ENCODE measurements at places on chromosomes 3 and 15.
A peak's percentile ranks its signal among the peaks of the same experiment; 100 is the strongest.

- no peak for DNase-seq
Observed at GRCh38 chr3:127038466-127038865, 55.6 kb downstream of the PLXNA1 start.

DNA sequence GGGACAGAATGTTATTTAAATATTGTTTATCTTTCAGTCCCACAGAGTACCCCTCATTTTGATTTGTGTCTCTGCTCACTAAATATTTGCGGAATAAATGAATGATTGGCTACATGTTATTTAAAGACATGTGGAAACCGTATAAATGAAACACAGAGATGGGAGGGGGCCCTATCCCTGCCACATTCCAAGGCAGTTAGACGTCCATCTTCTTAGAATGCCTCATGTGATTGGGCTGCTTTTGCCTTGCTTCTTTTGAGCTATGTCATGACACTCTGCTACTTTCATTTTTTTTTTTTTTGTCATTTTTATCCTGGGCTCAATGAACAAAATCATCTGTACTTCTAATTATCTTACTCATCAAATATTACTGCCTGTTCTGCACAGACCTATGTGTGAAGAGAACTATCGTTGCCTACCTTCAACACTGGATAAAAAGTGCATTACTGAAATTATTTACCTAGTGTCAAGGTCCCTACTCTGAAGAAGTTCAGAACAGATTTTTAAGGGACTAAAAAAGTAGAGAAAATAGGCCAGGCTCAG, 83.9 kb upstream of the FAM98B start:
- no peak for DNase-seq

- DNase-seq: no peak
Observed at GRCh38 chr15:37524601-37525000, 409.8 kb upstream of the TMCO5A start.

DNA sequence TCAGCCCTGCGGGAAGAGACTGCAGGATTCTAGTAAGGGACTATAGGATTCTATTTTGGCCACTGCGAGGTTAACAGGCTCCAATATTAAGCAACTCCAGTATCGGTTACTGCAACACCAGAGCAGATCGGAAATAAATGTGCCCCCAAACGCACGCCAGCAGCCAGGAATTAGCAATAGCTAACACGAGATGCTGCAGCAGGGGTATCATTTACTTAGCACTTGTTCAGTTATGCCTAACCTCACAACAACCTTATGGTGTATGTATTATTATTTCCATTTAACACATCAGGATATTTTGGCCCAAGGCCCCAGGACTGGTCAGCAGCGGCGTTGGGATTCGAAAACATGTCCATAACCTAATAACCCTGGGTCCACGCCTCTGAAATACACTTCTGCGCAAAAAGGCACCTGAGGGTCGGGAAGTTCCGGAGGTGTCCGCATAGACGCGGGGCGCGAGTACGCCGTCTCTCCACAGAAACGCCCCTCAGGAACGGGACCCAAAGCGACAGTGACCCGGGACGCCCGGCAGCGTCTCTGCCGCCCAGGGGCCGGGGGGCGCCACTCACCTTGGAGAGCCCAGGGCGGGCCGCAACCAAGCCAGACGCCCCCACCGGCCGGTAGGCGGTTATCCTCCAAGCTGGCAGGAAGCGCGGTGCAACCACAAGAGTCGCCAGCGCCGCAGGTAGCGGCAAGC, 681 bp downstream of the PIK3CB start:
- peak; percentile 41 for DNase-seq

GRCh38 chr15:92454555-92455105, 60.9 kb downstream of the ST8SIA2 start:
- DNase-seq: no peak

GRCh38 chr15:59917504-59918157, 86.5 kb upstream of the FOXB1 start:
- peak; percentile 67 for DNase-seq

DNA sequence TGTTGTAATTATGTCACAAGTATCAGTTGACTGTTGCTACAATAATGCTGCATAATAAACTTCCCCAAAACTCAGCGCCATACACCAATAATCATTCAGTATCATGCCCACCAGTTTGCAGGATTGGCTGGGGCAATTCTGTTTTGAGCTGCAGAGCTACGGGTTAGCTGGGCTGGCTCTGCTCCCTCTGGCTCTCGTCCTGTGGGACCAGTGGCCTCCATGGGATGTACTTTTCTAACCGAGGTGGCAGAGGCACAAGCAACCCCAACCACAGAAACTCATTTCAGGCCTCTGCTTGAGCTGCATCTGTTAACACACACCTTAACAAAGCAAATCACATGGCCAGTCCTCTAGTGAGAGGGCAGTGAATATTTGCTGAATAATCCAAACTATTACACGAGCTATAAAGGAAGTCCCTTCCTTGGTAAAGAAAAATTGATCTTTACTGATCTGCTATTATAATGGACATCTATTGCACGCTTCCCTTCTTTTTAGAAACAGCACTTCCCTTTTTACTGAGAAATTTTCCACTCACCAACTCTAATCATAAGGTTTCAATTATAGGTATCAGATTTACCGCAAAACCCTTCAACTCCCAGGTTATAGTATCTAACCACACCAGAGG, 10.9 kb upstream of the BCL2A1 start:
- no peak for DNase-seq

DNA sequence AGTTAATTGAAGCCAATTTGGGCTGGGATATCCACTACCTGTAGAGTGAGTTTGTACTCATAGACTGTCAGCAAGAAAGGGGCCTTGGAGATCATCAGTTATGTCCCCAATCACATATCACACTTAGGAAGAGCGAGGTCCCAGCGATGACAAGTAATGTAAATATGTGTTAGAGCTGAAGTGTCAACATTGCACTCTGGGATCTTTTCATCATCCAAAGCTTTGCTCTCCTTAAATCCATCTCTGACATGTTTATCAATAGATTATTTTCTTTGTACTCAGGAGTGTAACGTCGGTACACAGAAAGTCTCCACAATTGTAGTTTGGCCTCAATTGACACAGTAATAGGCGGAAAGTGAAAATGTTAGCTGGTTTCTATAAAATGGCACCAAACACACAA, 113.7 kb upstream of the TPRG1 start:
- DNase-seq: no peak

DNA sequence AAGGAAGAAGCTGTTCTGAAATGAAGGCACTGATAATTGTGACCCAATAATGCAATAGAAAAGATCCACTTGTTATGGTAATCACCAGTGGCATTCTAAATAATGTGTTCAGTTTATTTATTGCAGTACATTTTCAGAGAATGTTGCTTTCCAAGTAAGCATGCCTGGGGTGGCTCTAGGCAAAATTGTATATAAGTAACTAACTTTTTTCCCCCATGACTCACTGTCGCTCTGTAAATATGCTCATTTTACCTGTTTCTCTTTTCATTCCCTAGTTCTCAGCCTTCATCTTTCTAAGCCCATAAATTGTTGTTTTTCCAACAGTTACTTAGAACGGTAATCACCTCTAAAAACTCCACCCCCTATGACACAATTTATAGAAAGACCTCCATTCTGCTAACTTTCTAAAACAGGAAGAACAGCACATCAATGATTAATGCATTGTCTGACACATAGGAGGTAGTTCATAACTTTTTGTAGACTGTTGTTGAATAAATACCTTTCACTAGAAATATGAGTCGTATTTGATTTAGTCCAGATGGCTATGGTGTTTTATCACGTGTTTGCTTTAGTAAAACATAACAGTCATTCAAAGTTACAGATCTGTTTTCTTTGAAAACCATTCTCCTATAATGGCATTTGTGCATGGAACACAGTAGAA, 143.1 kb downstream of the LSAMP start:
- DNase-seq: no peak

DNA sequence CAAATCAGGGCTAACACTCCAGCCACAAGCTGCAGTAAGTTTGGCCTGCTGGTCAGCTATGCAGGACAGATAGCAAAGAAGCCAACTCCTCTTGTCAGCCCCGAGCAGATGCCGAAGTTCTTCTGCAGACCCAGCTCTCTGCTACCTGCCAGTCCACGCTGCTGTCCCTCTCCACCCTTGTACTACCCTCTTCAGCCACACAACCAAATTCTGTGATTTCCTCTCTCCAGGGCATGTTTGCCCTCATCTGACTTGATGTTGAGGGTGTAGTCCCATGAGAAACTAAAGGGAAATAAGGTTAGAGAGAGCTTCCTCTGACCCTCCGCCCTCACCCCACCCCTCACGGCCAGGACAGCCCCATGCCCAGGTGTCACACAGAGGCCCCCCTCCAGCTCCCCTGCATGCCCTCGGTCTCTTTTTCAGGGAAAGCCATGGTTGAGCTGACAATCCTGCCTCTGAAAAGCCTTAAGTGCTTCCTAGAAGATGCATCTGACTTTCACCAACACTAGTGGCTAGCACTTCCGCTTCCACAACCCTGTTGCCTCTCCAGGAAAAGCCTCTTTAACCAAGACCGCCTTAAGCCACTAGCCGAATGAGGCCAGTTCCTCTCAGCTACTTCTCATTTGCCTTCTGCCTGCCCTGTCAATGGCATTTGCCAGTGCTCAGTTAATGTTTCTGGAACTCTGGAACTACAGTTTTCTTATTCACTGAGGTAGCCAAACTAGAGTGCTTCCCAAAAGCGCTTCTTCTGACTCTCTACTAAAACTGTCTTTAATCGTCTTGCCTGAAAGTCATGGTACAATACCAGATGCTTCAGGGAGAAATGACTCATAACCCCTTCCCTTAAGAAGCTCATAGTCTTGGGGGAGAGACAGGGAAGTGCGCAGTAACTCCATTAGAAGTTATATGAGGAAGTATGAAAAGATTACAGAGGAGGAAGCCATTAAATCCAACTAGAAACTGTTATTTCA, 300.4 kb upstream of the STT3B start:
- DNase-seq: no peak

DNA sequence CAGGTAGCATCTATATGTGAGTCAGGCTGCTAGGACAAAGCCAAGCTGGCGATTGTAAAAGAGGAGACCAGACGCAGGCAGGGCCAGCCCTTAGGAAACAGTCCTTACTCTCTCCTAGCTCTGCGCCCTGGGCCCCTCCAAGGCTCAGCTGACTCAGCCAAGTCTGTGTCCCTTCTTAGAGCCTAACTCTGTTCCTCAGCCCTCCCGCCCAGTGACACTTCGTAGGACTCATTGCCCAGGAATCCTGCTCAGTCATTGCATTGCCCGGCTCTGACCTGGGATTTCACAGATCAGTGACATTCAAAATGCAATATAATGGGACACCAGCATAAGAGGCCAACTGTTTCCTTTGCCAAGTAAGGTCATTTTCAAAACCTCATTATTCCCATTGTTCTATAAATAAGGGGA, 244.2 kb downstream of the TLE3 start:
- no peak for DNase-seq

DNA sequence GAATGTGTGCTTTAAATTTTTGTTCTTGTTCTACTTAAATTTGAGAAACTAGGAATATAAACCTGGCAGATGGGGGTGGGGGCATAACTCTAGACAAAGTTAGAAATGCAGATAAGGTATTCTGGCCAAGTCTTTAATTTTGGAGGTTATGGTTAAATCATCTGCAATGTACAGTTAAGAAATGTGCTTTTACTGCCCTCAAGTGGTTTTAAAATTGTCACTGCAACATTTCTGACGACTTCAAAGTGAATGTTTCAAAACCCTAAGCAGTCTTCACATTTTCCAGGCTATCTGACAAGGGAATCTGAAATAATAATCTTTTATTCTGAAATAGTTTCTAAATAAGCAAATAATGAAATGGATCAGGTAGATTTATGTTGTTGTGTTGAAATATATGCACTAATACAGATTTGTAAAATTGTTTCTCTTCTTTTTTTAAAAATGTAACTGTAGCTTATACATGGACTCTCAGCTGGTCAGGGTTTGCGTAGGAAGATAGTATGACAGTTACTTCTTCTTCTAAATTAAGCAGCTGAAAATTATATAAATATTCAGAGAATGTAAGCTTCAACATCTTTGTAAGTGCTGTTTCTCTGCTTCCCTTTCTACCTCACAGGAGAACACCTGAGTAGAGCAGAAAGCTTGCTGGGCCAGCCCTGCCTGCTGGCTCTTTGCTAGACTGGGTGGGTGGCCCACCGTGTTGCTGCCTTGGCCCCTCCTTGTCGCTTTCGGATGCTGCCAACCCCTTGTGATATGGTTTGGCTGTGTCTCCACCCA, 45.0 kb downstream of the SUCNR1 start:
- no peak for DNase-seq

GRCh38 chr3:146469150-146470017, at the start of gene PLSCR2:
Gene PLSCR2 (minus strand): TSS chr3:146469561. CDS start chr3:146459904, 9,657 bp downstream.
- DNase-seq: peak; percentile 29

DNA sequence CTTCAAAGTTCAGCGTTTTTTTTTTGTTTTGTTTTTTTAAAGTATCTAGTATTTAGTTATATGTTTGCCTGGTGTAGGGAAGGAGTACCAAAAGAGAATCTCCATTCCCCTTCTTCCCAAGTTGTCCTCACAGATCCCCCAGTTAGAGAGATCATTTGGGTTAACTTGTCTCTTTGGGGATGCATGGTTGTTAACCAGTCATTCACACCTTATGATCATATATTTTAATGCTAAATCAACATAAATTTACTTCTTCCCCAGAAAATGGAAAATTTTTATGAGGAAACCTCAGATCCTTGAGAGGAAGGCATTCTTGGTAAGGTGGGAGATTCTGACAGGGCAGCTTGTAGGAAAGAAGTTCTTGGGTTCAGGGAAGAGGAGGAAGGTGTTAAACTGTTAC, 1.5 kb upstream of the MGA start:
- DNase-seq: no peak

DNA sequence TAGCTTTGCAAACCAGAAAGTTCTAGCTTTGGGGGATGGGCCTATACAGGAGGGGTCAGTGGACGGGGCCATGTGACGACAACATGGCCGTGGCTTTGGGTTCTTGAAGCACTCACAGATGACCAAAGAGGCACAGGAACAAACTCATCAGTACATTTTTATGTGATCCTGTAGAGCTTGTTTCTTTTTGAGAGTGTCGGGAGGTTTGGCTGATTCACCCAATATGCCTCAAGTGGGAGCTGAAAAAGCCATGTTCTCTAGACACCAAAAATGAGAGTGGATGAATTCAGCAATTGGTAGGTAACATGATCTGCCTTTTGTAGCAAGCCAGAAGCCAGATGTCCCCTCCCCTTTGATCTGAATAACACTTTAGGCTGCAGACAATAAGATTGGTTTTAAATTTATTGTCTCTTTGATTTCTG, 30.1 kb downstream of the GREM1 start:
- DNase-seq: no peak

GRCh38 chr3:189099031-189099471, 72.7 kb upstream of the TPRG1 start:
- DNase-seq: no peak

DNA sequence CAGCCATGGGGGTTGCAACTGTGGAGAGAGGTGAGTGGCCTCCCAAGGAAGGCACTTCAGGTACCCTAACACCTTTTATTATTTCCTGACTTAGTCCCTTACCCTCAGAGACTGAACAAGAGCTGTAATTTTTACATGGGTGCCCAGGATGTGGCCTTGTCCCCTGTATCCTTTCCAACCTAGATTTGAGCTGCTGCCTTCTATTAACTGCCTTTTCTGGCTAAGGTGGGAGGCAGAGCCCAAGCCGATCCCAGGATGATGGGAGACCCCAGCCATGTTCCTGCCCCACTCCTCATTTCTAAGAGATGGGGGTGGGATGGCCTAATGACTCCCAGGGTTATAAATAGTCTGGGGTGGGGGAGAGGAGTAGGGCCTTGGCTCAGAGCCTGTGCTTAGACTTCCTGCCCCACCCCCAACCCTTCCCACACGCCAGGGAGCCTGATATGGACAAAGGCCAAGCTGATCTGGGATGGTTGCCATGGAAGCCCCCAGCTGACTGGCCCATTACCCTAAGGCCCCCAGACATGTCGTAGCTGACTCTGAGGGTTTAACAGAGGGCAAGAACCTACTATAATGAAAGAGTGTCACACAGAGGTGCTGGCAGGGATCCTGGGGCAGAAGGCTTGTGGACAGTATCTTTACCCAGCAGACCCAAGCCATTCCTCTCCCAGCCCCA, 1.9 kb downstream of the KLHDC8B start:
- no peak for DNase-seq

Measured in stimulated activated CD4-positive, alpha-beta T cell treated with anti-CD3 and anti-CD28 coated beads, Interleukin-12 subunit alpha, Interleukin-12 subunit beta, amount 100 ng/mL, for 24 hours (primary cell).